ENCODE measurements at places on chromosomes 11 and 22.

DNA sequence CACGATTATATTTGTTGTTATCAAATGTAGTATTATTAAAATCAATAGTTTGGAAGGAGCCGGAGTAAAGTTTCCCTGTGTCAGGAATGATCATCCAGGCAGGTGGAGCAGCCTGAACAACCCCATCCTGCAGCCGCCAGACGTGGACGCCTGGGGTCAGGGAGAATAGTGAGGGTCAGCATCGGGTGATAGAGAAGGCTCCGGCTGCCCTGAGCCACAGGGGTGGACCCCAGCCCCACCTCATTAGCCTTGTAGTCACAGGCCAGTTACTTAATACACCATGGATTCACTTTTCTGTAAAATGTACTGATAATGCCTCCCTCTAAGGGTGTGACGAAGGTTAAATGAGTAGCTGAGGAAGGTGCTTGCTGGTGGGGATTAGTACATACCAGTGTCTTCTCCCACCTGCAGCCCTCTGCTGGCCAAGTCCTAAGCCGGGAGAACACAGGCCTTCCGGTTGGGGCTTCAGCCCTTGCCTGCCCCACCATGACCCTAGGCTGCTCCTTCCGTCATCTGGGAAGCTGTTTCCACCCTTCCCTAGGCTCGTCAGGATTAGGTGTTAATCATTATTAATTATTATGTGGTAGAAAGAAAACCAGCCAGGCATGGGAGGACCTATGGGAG, 14.9 kb downstream of the TMEM121B start:
- DNase-seq = no peak

DNA sequence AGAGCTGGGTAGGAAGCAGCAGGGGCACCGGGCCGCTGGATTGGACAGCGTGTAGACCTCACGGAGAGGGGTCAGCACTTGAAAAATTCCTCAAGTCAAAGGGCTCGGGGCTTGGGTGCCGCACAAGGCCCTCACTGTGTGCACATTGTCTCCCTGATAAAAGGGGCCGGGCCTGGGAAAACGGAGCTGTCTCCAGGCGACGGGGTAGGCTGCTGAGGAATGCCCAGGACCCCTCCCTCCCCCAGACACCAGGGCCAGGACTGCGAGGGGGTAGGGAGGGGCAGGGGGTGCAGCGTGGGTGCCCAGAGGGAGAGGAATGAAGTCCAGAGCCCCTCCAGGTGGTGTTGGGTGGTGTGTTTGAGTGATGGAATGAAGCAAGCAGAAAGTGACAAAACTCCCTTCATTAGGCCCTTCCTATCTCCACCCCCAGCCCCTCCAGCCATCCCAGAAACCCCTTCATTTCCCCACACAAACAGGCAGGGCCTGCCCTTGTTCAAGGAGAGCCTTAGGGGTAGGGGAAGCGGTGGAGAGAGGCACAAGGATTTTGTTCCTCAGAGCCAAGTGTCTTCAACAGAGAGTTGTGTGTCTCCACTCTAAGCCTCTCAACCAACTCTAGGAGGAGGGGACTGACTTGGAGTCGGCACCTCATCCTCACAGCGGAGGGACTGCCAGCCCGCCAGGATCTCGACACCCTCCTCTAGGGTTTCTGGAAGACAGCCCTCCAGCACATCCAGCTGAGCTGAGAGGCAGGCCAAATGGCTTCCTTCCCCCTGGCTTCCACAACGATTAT, 63.9 kb downstream of the SYN3 start:
- DNase-seq = no peak

DNA sequence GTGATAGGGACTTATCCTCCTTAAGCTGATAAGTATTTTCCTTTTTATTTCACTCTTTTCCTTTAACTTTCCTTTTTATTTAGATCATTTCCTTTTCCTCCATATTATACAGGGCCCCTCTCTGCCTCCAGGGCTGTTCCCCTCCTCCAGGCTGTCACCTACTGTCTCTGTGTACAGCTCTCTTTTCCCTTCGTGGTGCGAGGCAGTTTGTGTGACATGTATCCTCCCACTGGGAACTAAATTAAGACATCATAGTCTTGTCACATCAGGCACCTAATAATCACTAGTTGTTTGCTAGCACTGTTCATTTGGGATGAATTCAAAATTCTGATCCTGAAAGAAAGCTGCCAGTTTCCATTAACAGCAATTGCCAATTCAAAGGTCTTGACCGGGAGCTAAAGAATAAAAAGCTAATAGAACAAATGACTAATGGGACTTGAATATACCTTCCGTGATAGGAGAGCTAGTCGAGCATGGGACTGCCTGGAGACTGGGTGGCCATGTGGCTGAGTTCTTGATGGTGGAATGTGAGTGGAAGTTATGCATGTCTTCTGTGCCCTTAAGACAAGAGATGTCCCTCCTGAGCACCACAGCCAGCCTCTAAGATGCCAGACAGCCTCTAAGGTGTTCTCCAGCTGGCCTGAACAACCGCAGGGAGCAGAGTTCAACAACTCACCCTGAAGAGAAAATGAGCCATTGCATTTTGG, 77.7 kb upstream of the LRRC55 start:
- DNase-seq = no peak

- DNase-seq = no peak
These were observed 86.3 kb downstream of the CCDC83 start for GRCh38 chr11:85941380-85941973.

GRCh38 chr11:94876645-94877442, 96.5 kb downstream of the CWC15 start:
- DNase-seq = peak; percentile 11

- no peak for DNase-seq
These were observed 75.2 kb downstream of the ISX start for GRCh38 chr22:35140879-35141745.

DNA sequence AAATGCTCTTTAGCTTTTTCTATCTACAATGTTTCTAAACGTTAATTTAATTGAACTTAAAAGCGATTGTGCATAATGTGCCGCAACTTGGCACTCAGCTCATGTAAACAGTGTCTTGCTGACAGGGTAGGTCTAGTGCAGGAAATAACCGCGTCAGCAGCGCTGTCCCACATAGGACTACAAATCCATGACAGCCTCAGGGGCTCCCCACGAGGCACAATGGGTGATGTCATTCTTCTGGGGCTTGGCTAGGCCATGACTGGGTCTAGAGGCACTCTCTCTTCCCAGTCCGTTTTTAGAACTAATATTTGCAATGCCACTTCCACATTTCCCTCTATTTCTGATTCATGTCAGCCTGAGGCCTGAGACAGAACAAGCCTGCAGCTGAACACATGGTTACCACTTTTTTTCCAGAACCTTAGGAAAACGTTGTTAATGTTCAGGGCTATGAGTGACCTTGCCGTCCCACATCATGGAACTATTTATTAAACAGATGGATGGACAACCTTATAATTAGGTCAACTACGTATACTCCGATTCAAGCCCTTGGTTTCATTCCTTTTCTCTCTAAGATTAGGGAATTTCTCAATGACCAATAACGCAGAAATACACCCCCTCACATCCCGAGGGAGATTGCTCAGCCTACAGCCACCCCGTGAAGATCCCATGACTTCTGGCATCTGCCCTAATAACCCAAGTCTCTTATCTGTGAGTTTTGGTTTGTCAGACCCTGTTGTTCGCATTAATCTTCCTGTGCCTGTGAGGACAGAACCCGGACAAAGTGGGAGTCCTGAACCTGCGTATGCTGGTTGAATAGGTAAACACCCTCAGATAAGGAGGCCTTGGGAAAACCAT, 19.4 kb upstream of the SNX32 start:
- no peak for DNase-seq

- DNase-seq = no peak
These were observed 239.3 kb downstream of the GRIK4 start for GRCh38 chr11:120750647-120751549.

GRCh38 chr11:34656062-34656720, 35.3 kb downstream of the EHF start:
- DNase-seq = no peak

DNA sequence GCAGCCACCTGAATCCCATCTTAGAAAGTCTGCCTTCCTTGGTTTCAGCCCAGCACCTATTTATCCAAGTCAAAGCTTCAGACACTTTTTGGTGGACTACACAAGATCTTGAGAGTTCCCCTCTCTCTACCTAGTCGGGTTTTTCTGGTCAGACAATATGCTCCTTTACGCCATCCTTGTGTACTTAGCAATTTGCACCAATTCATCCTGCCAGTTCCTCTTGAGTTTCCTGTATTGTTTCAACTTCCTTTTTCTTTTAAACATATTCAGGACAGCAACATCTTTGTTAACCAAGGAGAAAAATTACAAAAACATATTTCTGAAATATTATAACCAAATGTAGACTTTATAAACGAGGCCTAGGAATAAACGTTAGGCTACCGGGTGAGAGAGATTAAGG, 368.2 kb upstream of the CADM1 start:
- DNase-seq = no peak

GRCh38 chr11:75429902-75430713, 2.9 kb downstream of the KLHL35 start:
- DNase-seq = peak; percentile 36

- DNase-seq = no peak
These were observed 35.5 kb upstream of the SLC6A5 start for GRCh38 chr11:20563866-20564265.

GRCh38 chr11:79253280-79253679, 187.6 kb downstream of the TENM4 start:
- DNase-seq = no peak

DNA sequence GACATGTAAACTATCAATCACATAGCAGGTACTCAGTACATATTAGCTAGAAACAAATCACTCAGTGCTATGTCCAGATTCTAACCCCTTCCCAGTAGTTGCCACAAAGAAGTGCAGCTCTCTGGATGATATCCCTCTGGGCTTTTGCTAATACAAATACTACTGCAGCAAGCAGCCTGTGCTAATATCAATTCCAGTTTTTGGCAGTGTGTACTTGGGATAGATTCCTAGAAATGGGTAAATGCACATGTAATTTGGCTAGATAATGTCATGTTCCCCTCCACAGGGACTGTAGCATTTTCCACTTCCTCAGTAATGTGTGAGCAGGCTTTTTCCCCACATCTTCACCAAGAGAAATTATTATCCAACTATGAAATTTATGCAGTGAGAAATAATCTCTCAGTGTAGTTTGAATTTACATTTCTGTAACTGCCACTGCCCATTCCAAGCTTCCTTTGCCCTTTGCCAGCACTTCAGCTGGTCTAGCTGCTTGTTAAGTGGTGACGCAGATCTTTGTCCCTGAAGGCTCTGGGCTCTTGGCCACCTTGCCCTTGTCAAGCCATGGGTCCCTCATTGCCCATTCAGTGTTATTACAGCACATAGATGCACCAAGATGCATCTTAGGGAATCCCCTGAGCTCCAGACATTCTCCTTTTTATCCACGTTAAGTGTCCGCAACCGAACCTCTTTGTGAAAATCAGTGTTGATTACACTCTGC, 107.1 kb upstream of the CLPB start:
- DNase-seq = no peak

DNA sequence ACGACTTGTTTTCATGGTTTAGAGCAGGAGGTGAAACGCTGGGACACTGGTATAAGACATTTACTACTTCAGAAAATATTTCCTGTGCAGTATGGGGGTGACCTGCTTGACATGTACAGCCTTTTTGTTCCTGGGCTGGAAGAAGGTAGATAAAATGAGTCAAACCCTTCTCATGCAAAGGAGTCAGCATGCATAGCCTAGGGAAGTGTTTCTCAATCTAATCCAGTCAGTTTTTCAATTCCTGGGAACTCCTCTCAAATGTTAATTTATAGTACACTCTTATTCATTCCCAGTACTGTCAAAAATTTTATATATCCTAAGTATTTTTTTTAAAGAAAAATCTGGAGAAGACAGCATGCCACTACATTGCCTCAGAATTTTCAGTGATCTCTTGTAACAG, 154.7 kb upstream of the GUCY1A2 start:
- no peak for DNase-seq

DNA sequence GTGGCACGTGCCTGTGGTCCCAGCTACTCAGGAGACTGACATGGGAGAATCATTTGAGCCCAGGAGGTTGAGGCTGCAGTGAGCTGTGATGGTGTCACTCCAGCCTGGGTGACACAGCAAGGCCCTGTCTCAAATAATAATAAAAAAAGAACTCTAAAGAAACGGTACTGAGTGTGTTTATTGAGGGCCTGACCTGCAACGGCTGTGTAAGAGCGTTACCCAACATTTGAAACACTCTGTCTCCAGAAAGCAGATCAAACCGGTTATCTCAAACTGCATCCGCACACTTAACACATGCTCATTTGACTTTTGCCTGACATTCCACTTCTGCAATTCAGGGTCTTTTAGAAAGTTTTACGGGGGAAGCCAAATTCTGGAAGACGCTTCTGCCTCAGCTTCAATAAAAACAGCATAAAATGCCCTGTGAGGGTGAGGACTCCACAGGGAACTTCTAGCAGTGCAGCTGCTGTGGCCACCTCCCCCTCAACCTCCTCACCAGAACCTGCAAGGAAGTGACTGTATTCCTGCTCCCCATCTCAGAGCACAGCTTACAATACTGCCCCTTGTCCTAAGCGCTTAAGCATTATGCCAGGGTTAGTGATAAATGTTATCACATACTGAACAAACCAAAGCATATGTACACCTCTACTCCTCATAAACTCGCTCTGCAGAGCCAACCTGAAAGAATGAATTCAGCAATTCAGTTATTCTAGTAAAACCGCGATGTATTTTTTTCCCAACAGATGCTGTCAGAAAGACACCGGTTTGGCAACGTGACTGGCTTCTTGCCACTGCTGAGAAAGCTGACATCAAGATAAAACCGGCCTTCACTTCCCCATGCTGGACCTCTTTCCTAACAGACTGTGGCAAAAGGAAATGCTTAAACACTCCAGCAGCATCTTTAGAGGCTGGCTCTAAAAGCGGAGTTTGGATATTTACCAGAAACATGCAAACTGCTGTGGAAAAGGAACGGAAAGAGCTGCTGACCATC, 52.2 kb downstream of the PRDM10 start:
- no peak for DNase-seq

All from stimulated activated CD8-positive, alpha-beta memory T cell treated with anti-CD3 and anti-CD28 coated beads, Interleukin-15, amount 100 ng/mL, for 24 hours (primary cell).